ENCODE measurements at places on chromosomes 7 and 10.
A peak's percentile ranks its signal among the peaks of the same experiment; 100 is the strongest.

DNA sequence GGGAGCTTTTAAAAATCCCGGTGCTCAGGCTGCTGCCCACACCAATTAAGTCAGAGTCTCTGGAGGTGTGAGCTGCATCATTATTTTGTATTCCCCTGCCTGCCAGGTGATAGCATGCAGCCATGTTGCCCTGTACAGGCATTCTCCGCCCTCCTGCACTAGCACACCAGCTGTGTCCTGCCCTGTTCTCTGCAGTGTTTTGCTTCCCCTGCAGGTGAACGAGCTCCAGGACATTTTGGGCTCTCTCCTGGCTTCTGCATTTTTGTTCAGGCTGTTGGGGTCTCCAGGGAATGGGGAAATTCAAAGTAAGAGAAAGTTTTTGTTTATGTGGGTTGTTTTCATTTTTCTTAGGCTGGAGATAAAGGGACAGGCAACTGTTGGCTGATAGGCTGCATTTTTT, 271.0 kb upstream of the COBL start:
- no peak for DNase-seq

GRCh38 chr10:70549962-70550458, 52.5 kb downstream of the PRF1 start:
- DNase-seq: peak; percentile 12

GRCh38 chr10:110456523-110457091, 41.1 kb upstream of the DUSP5 start:
- DNase-seq: no peak

GRCh38 chr10:74750848-74751274, 75.5 kb upstream of the KAT6B start:
- DNase-seq: no peak

- DNase-seq: no peak
Measured at GRCh38 chr10:132856869-132857524, 71.0 kb upstream of the NKX6-2 start.

- no peak for DNase-seq
Measured at GRCh38 chr7:118969370-118969769, 744.9 kb downstream of the ANKRD7 start.

- DNase-seq: no peak
Measured at GRCh38 chr10:17171141-17171641, 30.3 kb downstream of the TRDMT1 start.

- DNase-seq: no peak
Measured at GRCh38 chr10:86716466-86716865, 40.0 kb upstream of the BMPR1A start.

- DNase-seq: no peak
Measured at GRCh38 chr10:103592186-103593021, 98.9 kb downstream of the NEURL1 start.

DNA sequence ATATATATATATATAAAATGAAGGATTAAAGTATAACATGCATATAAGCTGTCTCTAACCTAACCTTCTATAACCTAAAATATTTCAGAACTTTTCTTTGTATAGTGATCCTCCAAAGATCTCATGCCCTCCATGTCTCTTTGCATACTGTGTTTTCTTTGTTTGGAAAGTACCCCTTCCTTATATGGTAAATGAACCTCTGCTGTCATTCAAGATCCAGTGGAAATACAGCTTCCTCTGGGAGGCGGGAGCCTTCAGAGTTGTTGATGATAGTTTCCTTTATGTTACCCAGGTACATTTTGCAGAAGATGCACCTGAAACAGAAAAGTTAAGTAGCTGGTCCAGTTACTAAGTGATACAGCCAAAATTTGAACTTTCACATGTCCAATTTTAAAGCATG, 233.3 kb upstream of the FOXP2 start:
- DNase-seq: no peak

DNA sequence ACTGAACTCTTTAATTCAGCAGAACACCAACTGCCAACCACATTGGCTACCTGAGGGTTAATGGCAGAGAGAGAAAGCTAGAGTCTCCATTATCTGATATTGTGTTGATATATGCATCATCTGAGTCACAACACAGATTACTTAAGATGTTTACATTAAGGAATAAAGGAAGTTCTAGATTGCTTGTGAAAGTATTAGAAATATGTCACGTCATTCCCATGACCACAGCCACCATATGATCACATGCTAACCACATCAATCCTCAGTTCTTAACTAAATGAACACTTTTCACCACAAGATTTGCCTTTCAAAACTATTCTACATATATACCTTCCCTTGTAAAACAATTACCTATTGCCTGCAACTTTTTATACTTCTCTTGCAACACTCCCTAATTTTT, 337.9 kb downstream of the FGFR2 start:
- DNase-seq: no peak

- DNase-seq: no peak
Measured at GRCh38 chr7:132735476-132735875, 159.2 kb upstream of the PLXNA4 start.
